ENCODE measurements at places on chromosomes 3 and 15.

DNA sequence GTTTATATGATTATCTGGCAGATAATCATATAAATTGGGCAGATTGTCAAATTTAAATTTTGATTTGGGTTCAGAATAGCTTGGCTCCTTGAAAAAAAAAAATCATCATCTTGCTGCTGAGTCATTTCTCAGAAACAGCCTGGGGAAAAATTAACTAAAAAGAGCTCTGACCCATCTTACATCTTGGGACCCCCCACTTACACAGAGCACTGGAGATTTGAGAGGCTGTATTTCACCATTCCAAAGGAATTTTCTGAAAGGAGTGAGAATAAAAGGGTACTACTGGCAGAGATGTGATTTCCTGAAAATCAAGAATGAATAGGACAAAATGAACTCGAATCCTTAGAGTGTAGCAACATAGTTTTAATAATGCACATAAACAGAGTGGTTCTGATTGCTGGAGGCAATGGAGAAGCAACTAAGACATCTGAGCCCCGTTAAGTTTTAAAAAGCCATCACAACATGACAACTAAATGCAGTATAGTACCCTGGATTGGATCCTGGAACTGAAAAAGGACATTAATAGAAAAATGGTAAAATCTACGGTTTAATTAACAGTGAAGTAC, 97.5 kb downstream of the RFTN1 start:
- DNase-seq, result no peak

GRCh38 chr3:154900816-154901215, 179.3 kb upstream of the MME start:
- DNase-seq, result no peak

GRCh38 chr3:42711491-42712343, 9.1 kb upstream of the HHATL start:
- no peak for DNase-seq

- no peak for DNase-seq
Observed at GRCh38 chr3:71499227-71499876, 84.2 kb downstream of the FOXP1 start.

DNA sequence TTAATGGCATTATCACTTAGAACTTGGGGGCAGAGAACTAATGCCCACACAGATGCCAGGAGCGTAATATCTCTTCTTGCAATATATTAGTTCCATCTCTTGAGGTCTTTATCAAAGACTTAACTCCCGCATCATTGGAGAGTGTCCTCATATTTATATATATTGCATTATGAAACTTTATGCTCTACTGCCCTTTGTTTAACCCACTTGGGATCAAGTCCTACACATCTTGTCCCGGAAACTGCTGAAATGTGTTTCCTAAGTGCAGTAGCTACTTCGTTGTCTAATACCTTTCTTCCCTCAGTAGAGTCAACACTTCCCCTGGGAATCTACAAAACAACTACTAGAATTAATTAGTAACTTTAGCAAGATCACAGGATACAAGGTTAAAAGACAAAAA, 1029.2 kb downstream of the OTOL1 start:
- DNase-seq, result no peak

DNA sequence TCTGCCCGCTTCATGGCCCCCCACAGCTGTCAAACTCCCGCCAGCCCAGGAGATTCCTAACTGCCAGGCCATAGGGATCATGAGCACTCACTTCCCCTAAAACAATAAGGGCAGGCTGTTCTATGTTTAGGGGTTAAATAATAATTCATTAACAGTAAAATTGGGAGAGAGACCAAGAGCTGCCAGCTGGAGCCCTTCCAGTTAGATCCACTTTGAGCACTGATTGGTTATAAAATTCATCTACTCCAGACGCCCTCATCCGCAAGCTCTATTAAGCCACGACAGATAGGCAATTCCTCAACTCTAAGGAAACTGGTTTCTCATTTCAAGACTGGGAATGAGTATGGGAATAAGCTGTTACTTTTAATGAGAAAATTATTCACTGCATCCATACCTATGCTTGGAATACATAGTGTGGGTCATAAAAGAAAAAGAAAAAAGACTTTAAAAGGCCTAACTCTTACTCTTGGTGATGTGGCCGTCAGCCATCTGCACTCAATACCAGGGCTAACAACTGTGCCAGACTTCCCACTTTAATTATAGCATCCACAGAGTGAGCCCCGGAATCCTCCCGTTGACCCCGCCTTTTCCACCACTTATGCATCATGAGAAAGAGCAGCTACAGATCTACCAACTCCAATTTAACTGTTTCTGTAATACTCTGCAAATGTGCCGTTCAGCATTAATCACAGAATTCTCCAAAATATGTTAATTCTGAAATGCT, 44.5 kb downstream of the IL17RD start:
- DNase-seq, result no peak

- DNase-seq, result no peak
Observed at GRCh38 chr3:177350121-177350520, 152.8 kb upstream of the TBL1XR1 start.

DNA sequence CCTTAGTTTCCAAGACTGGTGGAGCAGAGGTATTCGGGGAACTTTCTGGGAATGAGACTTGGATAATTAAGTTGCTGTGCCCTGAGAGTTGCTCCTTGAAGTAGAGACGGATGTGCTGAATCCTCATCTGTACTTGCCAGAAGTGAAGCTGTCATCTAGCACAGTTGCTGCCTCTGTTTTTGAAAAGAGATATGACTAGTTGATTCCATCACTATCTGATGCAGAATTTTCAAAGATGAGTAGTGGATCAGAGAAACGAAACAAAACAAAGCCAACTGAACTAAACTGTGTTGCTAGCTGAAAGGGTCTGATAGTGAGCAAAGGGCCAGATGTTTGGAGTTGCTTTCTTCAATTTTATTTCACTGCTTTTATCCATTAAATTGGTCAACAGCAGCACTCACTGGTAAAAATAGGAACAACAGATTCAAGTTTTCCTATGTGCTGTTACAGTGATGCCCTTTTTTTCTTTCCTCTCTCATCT, 52.7 kb downstream of the MITF start:
- DNase-seq, result peak; percentile 79

- DNase-seq, result no peak
Observed at GRCh38 chr15:29135309-29135657, 134.3 kb downstream of the NSMCE3 start.

- DNase-seq, result peak; percentile 22
Observed at GRCh38 chr3:74651292-74651691, 36.8 kb upstream of the CNTN3 start.

GRCh38 chr15:49223536-49224274, 53.7 kb downstream of the GALK2 start:
- DNase-seq, result peak; percentile 40

DNA sequence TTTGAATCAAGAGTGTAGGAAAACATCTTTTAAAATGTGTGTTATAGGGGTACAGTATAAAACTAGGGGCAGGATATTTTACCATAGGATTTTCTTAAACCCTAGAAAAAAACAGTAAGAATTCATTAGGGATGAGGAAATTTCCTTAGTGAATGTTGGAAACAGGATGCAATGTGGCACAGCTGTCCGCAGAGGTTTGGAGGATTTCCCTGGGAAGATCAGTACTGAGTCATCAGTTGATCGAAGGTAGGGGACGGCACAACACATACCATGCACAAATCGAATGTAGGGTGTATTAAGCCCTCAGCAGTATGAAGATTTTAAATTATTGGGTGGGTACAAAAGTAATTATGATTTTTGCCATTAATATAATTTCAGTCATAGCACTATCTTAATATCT, 49.9 kb downstream of the FNDC3B start:
- peak; percentile 61 for DNase-seq

DNA sequence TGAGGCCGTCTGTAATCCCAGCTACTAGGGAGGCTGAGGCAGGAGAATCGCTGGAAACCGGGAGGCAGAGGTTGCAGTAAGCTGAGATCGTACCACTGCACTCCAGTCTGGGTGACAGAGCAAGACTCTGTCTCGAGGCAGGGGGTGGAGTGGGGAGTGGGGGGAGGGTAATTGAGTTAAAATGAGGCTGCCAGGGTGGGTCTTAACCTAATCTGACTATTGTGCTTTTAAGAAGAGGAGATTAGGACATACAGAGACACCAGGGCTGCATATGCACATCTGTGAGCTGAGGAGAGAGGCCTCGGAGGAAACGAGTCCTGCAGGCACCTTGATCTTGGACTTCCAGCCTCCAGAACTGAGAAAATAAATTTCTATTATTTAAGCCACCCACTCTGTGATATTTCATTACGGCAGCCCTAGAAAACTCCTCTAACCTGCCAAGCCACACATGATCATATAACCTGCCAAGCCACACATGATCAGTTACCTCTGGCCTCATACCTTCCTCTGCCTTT, 197.0 kb downstream of the THSD4 start:
- DNase-seq, result no peak

GRCh38 chr15:47959617-47960413, 161.0 kb upstream of the SLC24A5 start:
- no peak for DNase-seq

DNA sequence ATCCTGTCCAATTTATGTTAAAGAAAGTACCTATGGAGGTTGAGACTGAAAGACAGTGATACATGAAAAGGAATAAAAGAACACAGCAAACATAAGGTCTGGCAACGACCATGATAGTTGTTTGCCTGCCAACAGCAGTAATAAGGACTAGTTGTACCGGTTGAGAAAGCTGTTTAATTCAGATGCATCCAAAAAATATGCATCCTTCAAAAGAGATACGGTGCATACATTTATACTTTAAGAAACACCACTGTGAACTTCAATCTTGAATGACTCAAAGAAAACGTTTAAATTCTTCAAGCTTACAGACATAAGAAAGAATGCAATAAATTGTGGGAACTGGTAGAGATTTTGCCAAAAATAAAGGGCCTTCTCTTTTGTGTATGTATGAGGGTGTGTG, 492.1 kb downstream of the NLGN1 start:
- DNase-seq, result peak; percentile 64

DNA sequence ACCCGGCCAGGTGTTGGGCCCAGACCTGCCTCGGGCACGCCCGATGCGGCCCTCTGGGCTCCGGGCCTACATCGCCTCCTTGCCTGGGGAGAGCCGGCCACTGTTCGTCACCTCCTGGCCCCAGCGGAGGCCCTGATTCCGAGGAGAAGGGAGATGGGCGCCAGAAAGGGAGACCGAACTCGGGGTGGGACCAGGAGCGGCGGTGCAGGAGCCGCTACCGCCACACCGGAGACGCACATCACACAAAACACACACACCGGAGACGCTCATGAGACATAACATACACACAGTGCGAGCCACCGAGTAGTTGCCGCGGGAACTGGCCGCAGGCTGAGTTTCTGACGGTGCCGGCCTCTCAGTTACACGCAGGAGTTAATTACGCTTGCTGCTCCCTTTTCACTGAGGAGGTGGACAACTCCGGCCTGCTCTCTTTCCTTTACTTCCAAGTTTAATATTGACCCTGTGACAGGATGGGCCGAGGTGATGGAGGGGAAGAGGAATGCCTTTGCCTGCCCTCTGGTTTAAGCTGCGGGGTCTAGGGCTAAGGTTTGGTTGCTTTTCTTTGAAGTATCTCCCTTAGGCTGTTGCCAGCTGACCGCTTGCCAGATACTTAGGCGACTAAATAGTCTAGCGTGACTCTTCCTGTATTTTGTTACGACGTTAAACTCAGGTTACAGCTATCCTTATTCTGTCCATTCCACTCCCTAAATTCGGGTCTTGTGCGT, 570 bp downstream of the PCNP start:
- peak; percentile 67 for DNase-seq

DNA sequence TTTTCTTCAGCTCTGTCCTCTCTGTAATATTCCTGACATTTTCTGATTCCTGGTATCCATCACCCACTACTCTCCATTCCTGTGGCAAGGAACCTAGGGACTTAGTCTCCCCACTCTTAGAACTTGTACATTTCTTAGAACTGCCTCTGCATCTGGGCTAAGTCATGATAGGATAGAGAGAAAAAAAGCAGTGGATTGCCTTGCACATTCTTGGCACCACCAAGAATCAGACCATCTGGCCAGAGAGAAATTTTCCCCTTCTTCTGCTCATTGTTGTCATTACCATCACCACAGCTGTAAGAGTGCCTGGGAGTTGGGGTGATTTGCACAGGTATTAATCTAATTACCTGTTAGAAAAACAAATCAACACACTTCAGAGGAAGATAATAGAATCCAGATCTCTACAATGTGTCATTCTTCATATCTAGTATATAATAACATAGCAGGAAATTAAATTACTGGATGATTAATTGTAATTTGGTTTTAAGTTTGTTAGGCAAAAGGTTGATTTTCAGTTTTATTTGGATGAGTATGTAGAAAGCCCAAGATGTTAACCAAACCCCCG, 264.8 kb upstream of the ZPLD1 start:
- DNase-seq, result no peak

DNA sequence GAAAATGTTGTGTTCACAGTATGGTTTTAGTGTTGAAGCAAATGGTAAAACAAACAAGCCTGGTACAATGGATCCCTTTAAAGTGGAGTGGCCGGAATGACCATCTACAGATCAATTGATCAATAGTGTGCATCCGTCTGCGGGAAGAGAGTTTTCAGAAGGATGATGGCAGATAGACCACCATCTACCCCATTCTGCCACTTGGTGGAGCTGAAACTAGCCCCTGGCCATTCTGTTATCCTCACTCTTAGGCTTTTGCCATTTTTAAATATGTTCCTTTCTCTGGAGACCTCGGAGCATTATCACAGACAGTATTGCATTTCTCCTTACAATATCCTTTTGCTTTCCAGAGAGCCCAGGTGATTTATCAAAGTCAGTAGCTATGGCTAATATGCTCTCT, 258.9 kb upstream of the CFAP20DC start:
- DNase-seq, result no peak

DNA sequence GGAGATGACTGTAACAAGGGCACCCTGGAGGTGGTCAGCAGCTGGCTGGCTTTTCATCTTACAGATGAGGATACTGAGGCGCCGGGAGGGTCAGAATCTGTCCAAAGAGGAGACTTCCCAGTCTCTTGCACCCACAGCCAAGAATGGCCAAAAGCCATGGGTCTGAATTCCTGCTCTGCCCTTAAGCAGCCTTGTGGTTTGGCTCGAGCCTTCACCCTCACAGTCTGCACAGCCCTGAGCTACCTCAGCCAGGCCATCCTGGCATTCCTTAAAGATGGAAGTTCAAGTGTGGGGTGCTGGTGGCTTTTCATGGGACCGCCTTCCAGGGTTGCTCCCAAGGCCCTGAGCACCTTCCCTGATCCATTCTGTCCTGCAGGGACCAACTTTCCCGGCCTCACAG, 59.2 kb downstream of the CACNA2D2 start:
- peak; percentile 49 for DNase-seq

- DNase-seq, result no peak
Observed at GRCh38 chr3:14767245-14768051, 51.3 kb upstream of the FGD5 start.

Data from fibroblast of lung (primary cell).